Activated T-cell treated with anti-CD3 and anti-CD28 coated beads, Interleukin-2, amount 50 U/mL, for 72 hours (primary cell): ENCODE measurements at places on chromosomes 5 and 9. TPM values are rescaled to one million over a fixed set of nuclear protein-coding genes. Genes with fewer than 3 reads are reported as not detected.

The SOHLH1 gene
- total RNA-seq: not detected

The PIP5KL1 gene
- total RNA-seq: 6.4 TPM

The CCNO gene
- total RNA-seq: not detected

The SPAG8 gene
- 1.1 TPM for total RNA-seq

The CDH18 gene
- not detected for total RNA-seq

The KIF4B gene
- total RNA-seq: 0.30 TPM

The C5orf34 gene
- 21.0 TPM for total RNA-seq

The MEGF9 gene
- total RNA-seq: 5.5 TPM

The IFNA2 gene
- total RNA-seq: not detected

DNA sequence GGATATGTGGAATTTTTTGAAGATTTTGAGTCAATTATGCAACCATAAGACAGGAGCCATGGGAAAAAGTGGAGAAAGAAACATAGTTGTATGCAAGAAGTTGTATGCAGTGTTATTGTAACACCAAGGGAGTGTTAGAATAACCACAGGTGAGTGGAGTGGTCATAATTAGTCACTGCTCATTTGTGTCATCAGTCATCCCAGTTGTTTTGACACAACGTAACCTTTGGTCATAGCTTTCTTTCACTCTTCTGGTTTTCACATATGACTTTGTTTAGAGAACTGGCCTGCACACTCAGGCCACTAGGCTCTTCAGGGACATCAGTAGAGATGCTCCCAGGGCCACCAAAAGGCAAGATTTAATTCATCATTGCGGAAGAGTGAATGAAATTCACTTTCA, 158.7 kb upstream of the HMHB1 start:
- H3K27me3 ChIP-seq: peaks cover 14% of the 10 kb centered on the region
- H3K4me3 ChIP-seq: peak overlapping the region; percentile 53
- no peaks in the 10 kb centered on the region for H3K36me3 ChIP-seq
- peaks cover 31% of the 10 kb centered on the region for H3K4me1 ChIP-seq
- peak; percentile 19 for DNase-seq

DNA sequence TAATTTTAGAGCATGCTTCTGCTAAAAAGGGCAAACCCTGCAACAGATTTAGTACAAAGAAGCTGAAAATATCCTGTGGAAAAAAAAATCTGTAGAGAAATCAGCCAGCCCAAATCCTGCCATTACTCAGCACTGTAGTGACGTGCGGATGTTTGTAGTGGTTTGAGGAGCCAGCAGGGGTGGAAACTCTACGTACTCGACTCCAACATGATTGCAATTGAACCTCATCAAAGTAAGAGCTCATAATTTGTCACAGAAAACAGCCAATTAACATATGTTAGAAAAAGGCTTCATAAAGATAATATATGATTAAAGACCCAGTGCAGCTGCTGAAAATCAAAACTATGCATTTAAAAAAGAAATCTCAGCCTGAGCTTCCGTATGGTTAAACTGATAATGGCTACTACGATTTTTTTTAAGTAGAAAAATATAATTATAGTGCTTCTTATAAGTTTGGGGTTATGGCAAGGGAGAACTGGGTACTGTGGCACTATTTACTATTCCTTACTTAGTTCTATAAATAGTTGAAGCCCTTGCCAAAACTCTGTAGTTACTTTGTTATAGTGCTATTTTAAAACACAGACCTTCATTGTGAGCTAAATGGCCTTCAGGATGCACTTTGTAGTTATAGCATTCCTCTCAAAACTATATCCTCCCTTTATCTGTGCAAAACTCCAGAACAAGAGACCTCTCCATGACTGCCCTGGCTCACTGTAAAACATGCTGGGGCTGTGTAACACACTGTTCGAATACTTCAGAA, 49.4 kb downstream of the MEF2C start:
- H3K27ac ChIP-seq: no peak overlapping the region
- DNase-seq: peak; percentile 45
- peaks cover 37% of the 10 kb centered on the region for H3K4me1 ChIP-seq
- H3K36me3 ChIP-seq: no peaks in the 10 kb centered on the region

DNA sequence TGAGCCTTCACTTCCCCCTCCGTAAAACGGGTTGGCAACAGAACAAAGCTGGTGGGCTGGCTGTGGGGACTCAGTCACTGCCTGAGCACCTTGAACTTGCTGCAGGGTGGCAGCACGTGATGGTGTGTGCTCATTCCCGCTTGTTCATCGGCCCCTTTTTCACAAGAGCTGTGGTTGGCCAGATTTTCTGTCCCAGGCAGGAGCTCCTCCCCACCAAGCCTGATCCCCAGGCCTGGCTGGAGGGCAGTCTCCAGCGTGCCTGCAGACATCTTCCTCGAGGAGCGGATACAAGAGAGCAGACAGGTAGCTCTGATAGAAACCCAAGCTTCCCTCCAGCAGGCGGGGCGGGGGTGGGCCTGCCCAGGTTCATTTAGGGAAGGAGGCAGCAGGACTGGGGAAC, 61.9 kb upstream of the ORM1 start:
- no peaks in the 10 kb centered on the region for H3K4me1 ChIP-seq
- no peak overlapping the region for H3K4me3 ChIP-seq
- no peak for DNase-seq
- H3K27me3 ChIP-seq: no peaks in the 10 kb centered on the region
- H3K36me3 ChIP-seq: no peaks in the 10 kb centered on the region

GRCh38 chr9:101706997-101707396, 31.4 kb downstream of the GRIN3A start:
- H3K27me3 ChIP-seq: peaks cover 35% of the 10 kb centered on the region
- no peak for DNase-seq
- H3K27ac ChIP-seq: no peak overlapping the region
- H3K36me3 ChIP-seq: no peaks in the 10 kb centered on the region

- H3K27me3 ChIP-seq: no peaks in the 10 kb centered on the region
- peak overlapping the region; percentile 97 for H3K27ac ChIP-seq
- H3K36me3 ChIP-seq: peaks cover 2% of the 10 kb centered on the region
- peak; percentile 2 for DNase-seq
Observed at GRCh38 chr9:104748359-104749031, 1.0 kb downstream of the NIPSNAP3A start.

GRCh38 chr9:108854641-108855528, 901 bp downstream of the ACTL7B start:
- H3K4me1 ChIP-seq: peaks cover 7% of the 10 kb centered on the region
- no peak for DNase-seq
- H3K36me3 ChIP-seq: no peaks in the 10 kb centered on the region
- no peak overlapping the region for H3K27ac ChIP-seq
- no peak overlapping the region for H3K4me3 ChIP-seq

DNA sequence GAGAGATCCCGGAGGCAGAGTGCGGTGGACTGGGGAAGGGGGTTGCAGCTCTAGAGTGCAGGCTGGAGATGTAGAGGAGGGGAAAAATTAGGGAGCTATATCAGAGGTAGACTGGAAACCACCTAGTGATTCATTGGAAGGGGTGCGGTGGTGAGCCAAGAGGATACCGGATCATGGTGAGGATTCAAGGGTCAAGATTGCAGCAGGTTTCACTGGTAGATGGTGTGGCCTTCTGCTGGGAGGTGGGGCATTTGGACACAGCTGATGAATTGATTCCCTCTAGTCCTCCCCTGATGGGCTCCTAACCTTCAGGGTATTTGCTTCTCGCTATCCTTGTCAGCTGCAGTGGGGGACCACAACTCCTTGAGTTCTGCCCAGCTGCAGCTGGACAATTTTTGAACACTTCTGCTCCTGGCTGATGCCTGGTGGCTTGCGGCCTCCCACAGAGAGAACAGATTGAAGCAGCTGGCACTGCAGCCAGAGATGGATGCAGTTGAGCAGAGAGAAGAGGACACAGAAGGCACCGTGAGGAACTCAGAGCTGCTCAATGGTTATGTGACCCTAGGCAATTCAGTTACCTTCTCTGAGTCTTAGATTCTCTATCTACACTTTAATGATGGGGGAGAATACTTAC, 134.4 kb upstream of the ABCA1 start:
- H3K27ac ChIP-seq: no peak overlapping the region
- peaks cover 25% of the 10 kb centered on the region for H3K4me1 ChIP-seq
- peaks cover 13% of the 10 kb centered on the region for H3K27me3 ChIP-seq
- DNase-seq: no peak
- H3K4me3 ChIP-seq: no peak overlapping the region
- peaks cover 6% of the 10 kb centered on the region for H3K36me3 ChIP-seq

- DNase-seq: peak; percentile 20
- peak overlapping the region; percentile 38 for H3K4me3 ChIP-seq
- H3K27ac ChIP-seq: peak overlapping the region; percentile 36
- peaks cover 51% of the 10 kb centered on the region for H3K4me1 ChIP-seq
- no peaks in the 10 kb centered on the region for H3K27me3 ChIP-seq
- H3K36me3 ChIP-seq: peaks cover 34% of the 10 kb centered on the region
Observed at GRCh38 chr9:71685394-71685793, 82.9 kb downstream of the CEMIP2 start.

DNA sequence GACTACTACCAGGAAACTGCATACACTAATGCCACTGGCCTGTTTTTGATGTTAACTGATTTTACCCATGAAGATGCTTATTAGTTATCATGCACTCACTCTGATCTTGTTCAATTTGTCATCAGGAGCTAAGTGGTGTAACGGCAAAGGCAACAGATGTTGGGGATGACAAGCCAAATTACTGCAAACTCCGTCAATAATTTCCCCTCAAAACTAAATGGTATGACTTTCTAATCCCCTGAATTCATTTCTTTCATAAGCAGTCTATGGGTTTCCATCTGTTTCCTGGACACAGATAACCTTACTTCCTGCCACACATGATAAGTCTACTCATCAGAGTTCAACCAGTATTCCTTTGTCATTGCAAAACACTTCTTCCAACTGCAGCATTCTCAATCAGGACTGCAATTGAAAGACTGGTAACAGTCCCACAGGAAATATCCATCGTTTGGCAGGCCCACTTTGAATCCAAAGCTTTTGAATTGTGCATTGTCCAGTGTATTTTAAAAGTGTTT, 96.2 kb upstream of the SMC2 start:
- no peak for DNase-seq
- no peak overlapping the region for H3K4me3 ChIP-seq
- H3K36me3 ChIP-seq: no peaks in the 10 kb centered on the region
- no peaks in the 10 kb centered on the region for H3K4me1 ChIP-seq
- H3K27me3 ChIP-seq: peaks cover 8% of the 10 kb centered on the region
- H3K27ac ChIP-seq: no peak overlapping the region

DNA sequence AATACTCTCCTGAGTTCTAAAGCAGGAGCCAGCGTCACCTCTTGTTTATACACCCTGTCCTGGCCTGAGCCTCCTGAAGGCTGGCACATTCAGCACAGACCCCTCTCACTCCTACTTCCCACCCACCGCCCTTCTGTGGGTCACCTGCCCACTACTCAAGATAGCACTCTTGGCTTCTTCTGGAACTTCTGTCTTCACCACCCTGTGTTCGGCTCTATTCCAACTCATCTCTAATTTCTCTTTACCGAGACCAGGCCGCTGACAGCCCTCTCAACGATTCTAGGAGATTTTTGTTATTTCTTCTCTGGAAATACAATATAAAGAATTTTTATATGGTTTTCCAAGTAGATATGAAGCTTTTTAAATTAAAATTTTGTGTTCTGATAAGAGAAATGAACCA, 57.4 kb downstream of the IRF1 start:
- H3K27ac ChIP-seq: peak overlapping the region; percentile 83
- no peaks in the 10 kb centered on the region for H3K27me3 ChIP-seq
- no peak for DNase-seq
- H3K36me3 ChIP-seq: peaks cover 4% of the 10 kb centered on the region
- no peak overlapping the region for H3K4me3 ChIP-seq

DNA sequence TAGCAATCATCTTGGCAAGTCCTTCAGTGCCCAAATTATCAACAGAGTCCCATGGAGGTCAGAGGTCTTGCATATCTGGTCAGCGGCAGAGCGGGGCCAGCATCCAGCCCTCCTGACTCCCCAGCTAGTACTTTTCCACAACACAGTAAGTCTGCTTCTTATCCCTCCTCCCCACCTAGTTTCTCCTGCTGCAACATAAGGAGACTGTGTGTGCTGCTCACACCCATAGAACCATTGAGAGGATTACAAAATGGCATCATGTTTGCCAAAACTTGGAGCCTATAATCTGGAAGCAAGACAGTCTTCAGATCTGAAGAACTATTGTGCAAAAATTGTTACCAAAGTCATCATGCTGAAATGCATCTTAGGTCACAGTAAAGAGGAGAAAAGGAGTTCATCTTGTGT, 125.8 kb upstream of the ZNF366 start:
- H3K27me3 ChIP-seq: peaks cover 22% of the 10 kb centered on the region
- H3K4me3 ChIP-seq: no peak overlapping the region
- no peak overlapping the region for H3K27ac ChIP-seq
- DNase-seq: no peak
- H3K4me1 ChIP-seq: no peaks in the 10 kb centered on the region
- no peaks in the 10 kb centered on the region for H3K36me3 ChIP-seq

DNA sequence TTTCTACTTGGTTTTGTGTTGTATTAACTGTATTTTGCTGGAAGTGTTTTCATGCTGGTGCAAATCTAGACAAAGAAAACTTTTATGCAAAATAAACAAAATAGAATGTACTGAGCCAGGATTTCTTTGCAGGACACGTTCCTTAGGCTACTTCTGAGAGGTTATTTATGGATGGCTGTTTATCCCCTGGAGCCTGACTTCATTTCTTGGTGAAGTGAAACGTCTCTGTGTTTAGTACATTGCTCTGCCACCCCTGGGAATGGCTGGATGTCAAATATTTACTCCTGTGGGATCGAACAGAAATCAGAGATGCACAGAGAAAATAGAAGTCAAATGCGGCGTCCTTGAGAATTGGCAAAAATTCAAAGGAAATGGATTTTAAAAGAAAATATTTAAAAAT, 327.1 kb upstream of the MPDZ start:
- H3K27ac ChIP-seq: no peak overlapping the region
- H3K36me3 ChIP-seq: no peaks in the 10 kb centered on the region
- H3K27me3 ChIP-seq: no peaks in the 10 kb centered on the region
- H3K4me1 ChIP-seq: no peaks in the 10 kb centered on the region
- no peak for DNase-seq
- no peak overlapping the region for H3K4me3 ChIP-seq

DNA sequence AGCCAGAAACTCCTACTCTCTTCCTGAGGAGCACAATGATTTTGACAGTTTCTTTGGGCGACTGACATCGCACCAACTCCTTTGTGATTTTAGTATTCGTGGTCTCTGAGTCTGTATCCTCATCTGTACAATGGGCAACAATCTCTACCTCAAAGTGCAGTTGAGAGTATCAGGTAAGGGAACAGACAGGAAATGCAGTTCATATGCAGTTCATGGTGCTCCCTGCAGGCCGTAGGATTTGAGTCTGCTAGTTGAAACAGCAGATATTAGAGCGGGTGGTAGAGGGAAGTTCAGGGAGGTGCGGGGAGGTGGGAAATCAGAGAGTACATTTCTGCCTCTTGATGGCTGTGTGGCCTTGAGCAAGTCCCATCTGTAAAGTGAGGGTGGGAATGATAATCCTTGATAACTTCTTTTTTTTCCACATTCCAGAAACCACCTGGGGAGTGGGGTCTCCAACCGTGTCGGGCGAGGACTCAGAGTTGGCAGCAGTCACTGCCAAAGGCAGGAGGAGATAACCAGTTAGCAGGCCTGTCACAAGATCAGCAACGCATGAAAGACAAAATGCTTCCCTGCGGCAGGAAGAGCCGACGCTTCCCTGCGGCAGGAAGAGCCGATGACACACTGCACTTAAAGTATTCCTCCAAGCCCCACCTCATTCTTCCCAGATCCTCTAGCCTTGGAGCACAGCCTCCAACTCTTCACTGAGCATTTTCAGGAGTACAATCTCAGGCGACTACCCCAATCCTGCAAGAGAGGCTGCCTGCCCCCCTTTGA, 6.0 kb upstream of the NEK6 start:
- H3K4me3 ChIP-seq: no peak overlapping the region
- H3K36me3 ChIP-seq: no peaks in the 10 kb centered on the region
- no peak overlapping the region for H3K27ac ChIP-seq
- H3K4me1 ChIP-seq: peaks cover 40% of the 10 kb centered on the region
- peaks cover 24% of the 10 kb centered on the region for H3K27me3 ChIP-seq
- no peak for DNase-seq

GRCh38 chr5:170075696-170076095, 30.0 kb upstream of the FOXI1 start:
- no peak overlapping the region for H3K4me3 ChIP-seq
- H3K27me3 ChIP-seq: no peaks in the 10 kb centered on the region
- no peak for DNase-seq
- peaks cover 5% of the 10 kb centered on the region for H3K36me3 ChIP-seq
